ENCODE measurements at places on chromosomes 11 and 22. TPM values are rescaled to one million over a fixed set of nuclear protein-coding genes. Genes with fewer than 3 reads are reported as not detected.

Gene PAX6
- total RNA-seq = not detected

Gene SMC1B
- 0.67 TPM for total RNA-seq

Gene CHRDL2
- total RNA-seq = not detected

Gene AGBL2
- total RNA-seq = 5.6 TPM

Gene MRE11
- total RNA-seq = 51.3 TPM

Gene TEX54
- 0.42 TPM for total RNA-seq

Gene GNG3
- total RNA-seq = not detected

Gene LMNTD2
- 4.9 TPM for total RNA-seq

Gene ANO5
- 0.02 TPM for total RNA-seq

Gene FOLH1
- total RNA-seq = not detected

Gene MFRP
- not detected for total RNA-seq

Gene NLRP6
- total RNA-seq = 0.32 TPM

Gene SCUBE1
- not detected for total RNA-seq
